ENCODE measurements at places on chromosomes 7 and 10.

GRCh38 chr7:14020339-14020900 lies 31.0 kb upstream of the ETV1 start:
- DNase-seq = no peak

DNA sequence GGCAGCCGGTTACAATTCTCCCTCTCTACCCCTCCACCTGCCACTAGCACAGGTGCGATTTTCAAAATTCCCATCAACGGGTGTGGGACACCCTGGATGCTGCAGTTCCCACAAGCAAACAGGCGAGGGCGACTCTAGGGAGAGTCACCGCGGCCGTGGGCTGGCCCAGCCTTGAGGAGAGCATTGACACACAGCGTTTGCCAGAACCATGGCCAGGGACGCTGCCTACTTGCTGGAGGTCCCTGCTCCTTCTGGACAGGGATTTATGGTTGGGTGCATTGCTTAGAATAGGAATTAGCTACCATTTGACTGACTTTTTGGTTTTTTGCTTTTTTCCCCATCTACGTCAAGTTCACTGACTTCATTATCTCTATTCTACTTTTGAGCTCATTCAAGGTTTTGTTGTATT lies 19.0 kb upstream of the CLDN4 start:
- no peak for DNase-seq

GRCh38 chr10:114307731-114308130 lies 68.7 kb downstream of the VWA2 start:
- DNase-seq = no peak

- DNase-seq = no peak
Measured at GRCh38 chr7:26900251-26900650, 35.9 kb upstream of the SKAP2 start.

- DNase-seq = no peak
Measured at GRCh38 chr10:113520690-113521474, 32.0 kb upstream of the HABP2 start.

DNA sequence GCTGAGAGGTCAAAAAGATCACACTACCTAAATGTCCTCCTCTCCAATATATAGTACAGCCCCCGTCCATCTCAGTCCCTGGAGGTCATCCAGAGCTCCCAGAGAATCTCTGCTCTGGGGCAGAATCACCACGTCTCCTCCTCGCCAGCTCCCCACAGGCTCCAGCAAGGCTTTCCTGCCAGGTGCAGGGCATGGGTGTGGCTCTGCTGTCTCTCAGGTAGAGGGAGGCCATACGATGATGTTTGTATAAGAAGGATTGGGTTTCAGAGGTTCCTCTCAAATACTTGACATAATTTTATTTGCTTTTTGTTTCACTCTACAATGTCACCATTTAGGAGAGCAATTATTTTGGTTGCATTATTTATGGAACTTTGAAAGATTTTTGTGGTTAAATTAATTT lies 98.3 kb upstream of the PRSS58 start:
- DNase-seq = no peak

DNA sequence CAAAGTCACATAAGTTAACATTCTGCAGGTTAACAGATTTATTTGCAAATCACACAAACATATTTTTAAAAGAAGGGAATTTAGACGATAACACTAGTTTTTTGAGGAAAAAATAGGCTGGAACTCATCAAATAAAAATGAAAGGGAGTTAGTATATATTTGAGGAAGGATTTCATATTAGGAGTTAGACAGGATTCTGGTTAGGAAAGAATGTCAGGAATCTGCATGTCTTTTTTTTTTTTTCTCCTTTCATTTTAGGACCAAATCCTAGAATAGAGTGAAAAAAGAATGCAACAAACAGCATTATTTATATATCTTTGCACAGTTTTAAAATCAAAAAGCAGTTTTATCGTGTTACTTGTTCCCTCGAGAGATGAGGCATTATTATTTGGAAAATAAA lies 8.9 kb upstream of the TRDMT1 start:
- no peak for DNase-seq

Data from cerebellar nuclear complex (tissue), 1 donor.